Inflammatory macrophage treated with lipopolysaccharide for 1 hour (primary cell): ENCODE measurements at places on chromosomes 4 and X.

GRCh38 chrX:120732461-120732860, 102.6 kb upstream of the C1GALT1C1 start:
- no peak for DNase-seq

- DNase-seq: no peak
Measured at GRCh38 chr4:51909236-51909703, 66.3 kb downstream of the DCUN1D4 start.

DNA sequence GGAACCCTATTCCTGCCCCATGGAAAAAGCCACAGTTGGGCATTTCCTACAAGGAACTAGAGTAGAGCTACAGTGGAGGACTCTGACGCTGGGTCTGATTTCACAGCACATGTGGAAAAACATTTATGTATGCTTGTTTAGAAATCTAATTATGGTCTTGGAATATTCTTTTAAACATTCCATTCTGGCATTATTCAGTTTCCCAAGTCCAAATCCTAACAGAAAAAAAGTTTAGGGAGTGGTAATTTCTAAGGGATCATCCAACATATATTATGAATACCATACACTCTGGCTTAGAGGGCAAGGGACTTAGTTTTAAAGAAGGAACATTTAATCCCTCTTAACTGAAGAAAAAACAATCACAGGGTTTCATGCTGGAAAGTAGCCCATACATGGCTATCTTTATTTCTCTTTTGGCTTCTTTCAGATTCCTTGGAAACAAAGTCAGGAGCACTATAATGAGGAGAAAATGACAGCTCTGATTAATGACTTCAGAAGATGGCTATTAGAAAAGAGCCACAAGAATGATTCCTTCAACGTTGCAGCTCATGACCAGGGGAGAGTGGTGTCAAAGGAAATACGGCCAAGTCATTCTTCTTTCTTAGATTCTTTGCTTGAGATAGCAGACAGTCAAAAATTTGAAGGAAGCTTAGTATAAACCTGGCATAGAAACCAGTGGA, 56.1 kb downstream of the CNGA2 start:
- DNase-seq: no peak

- no peak for DNase-seq
Measured at GRCh38 chr4:86398187-86398586, 38.3 kb upstream of the MAPK10 start.

DNA sequence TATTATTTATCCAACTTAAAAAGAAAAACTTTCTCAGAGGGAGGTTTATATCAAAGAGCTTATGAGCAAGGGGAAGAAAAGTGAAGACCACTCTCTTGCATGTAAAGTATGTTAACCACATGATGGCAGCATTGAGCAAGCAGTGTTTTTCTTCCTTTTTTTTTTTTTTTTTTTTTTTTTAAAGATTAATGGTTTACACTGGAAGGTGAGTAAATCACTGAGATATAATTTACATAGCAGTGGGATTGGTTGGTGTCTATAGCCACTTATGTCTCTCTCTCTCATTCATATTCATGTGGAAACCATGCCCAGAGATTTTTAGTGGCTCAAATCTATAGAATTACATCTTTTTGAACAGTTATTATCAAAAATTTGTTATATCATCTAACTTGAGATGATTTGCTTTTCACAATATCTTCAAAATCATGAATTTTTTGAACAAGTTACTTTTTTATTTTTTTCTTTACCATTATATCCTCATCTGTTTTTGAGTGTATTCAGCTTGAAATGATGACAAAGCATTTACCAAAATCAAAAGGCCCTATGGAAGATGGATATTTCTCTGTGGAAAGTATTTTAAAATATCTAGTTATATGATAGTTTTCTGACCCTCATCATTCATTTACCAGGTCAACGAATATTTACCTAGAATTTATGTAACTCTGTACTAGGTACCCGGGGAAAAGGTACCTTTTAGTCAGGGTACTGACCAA, 31.6 kb downstream of the MTHFD2L start:
- peak; percentile 67 for DNase-seq

DNA sequence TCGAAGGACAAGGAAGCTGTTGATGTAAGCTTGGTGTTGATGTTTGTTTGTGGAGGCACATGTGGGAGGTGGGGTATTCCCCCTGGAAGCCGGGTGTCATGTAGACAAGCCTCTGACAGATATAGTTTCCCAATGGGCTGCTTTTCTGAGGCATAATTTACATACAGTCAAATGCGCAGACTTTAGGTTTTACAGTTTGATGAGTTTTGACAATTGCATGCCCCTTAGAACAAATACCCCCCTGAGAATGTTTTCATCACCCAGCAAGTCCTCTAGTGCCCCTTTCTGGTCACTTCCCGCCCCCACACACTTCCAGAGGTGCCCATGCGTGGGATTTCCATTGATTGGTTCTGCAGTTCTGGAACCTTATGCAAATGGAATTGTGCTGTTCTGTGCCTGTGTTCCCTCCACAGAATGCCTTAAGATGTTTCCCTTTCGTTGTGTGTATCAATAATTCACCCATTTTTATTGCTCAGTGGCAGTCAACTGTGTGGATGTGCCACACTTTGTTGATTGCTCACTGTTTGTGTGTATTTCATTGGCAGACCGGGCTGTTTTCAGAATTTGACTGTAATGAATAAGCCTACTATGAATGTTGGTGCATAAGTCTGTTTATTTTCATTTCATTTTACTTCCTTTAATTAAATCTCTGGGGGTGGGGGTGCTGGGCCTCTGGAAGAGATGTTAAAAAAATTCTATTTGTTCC, 8.5 kb downstream of the EVC start:
- peak; percentile 35 for DNase-seq
